ENCODE measurements at places on chromosomes 4 and X.
A peak's percentile ranks its signal among the peaks of the same experiment; 100 is the strongest.

GRCh38 chrX:2577844-2578466 is 77.2 kb upstream of the DHRSX start:
- no peak for DNase-seq

- no peak for DNase-seq
Observed at GRCh38 chr4:115310641-115311040, 197.2 kb upstream of the NDST4 start.

- no peak for DNase-seq
Observed at GRCh38 chr4:37602454-37603069, 83.6 kb downstream of the RELL1 start.

- no peak for DNase-seq
Observed at GRCh38 chr4:108333353-108333942, 164.7 kb upstream of the LEF1 start.

GRCh38 chr4:155377276-155377675 is 511 bp upstream of the MAP9 start:
- DNase-seq, result peak; percentile 7

- no peak for DNase-seq
Observed at GRCh38 chr4:140018931-140019618, 134.9 kb downstream of the MAML3 start.

GRCh38 chrX:50779694-50780093 is 34.3 kb downstream of the SHROOM4 start:
- DNase-seq, result no peak

Measured in CD4-positive, alpha-beta T cell treated with Interferon alpha-2 for 1 hour (primary cell).